HTR-8/SVneo (cell line): ENCODE measurements at places on chromosomes 7 and 10.

DNA sequence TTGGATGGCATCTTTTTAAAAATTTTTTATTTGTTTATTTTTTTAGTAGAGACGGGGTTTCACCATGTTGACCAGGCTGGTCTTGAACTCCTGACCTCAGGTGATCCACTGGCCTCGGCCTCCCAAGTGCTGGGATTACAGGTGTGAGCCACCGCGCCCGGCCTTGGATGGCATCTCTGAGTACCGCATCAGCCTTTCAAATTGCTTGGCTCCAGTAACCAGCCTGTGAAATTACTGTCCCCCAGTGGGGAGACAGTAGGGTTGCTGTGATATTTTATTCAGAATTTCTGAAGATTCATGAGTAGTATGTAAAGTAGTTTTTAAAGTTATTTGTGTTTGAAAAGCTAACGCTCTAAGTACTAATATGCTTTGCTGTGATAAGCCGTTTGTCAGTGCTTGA lies 1.2 kb downstream of the NUB1 start:
- DNase-seq = no peak

DNA sequence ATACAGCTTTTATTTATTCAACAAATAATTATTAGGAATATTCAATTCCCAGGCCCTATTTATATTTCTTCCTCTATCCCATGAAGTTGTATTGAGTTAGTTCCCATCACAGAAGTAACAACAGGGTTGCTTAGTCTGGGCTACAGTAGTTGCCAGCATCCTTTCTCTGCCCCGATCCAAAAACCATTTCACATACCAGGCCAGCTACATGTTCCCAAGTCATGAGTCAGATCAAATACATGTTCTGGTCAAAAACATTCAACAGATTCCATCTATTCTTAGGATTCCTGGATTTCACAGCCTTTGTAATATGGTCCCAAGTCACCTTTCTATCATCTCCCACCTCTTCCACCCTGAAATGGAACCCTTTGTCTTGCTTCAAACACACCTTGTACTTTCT lies 91.6 kb downstream of the RAB11FIP2 start:
- no peak for DNase-seq

DNA sequence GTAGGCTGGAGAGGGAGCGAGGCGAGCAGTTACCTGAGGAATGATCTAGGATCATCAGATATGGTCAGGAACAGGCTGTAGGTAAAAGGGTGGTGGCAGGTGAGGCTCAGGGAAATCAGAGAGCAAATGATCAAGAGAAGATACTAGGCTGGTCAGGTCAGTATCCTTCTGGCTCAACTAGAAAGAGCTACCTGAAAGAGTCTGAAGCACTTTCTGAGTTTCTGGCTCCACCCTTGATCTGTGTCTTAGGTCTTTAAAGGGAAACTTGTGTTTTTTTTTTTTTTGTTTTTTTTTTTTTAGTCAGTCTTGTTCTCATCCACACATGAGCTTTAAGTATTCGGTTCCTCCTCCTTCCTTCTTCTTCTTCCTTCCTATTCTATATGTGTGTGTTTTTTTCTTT lies 10.5 kb downstream of the ADAM22 start:
- no peak for DNase-seq

DNA sequence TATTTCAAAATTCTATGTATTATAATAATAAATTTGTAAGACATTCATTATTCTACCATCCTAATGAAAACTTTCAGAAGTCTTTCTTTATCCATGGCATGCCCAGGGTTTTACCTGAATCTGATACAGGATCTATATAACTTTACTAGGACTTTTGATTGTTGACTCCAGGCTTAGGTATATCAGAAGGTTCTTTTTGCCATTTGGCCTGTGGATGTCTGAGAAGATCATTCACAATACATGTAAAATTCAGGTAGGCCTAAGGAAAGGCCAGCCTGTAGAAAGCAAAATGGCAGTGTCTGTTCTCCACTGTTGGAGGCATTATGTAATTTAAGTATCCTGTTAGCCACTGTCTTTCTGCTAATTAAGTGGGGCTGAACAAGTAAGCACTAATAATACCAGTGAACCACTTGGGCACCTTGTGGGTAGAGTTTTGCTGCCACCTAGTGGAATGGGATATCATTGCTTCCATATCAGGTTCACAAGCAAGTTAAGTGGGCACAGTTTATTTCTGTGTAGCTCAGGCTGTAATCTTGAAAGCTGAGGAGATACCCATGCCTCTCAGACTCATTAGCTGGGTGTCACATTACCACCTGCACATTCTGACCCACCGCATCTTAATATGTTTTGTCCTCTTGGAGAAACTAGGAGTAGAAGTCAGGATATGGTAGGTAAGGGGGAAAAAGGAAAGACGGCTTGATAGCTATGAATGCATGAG lies 105.5 kb downstream of the SEPTIN7 start:
- DNase-seq = peak; percentile 42

DNA sequence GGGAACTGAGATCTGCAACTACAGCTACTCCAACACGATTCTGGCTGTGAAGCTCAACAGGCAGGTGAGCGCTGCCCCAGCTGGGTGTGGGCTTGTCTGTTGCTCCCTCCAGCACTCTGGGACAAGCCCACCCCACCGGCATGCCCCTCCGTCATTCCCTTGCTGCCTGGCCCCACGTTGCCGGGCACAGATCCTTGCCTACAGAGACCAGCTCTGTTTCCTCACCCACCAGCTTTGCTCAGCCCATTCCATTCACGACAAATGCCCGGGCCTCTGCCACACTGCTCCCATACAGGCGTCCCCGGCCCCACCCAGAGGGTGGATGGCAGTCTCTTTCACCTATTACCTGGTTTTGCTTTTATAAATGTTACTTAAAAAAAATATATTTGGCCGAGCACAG lies 24.6 kb downstream of the WIPI2 start:
- DNase-seq = no peak

DNA sequence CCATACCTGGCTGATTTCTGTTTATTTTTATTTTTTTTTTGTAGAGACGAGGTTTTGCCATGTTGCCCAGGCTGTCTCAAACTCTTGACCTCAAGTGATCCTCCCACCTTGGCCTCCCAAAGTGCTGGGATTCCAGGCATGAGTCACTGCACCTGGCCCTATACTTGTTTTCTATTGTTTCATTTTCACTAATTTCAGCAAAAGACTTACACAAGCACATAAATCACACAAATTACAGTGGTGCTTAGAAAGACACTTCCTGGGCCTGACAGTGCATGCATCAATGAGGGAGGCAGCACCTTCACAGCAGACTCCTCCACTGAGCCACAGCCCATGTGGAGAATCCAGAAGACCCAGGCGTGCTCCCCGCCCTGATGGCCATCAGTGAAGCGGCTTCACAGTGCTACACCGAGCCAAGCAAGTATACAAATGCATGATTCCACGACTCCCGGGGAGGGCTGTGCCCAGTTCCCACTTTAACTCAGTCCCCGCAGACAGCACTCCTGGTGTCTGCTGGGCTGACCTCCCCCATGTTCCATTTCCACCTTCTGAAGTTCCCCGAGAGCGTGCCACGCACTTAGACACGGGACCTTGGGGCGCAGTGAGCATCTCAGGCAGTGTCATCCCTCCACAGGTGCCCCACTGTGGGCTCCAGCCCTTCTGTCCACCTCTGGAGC lies 20.6 kb downstream of the PITRM1 start:
- DNase-seq = no peak

GRCh38 chr10:125048094-125048864 lies 106.4 kb downstream of the ZRANB1 start:
- peak; percentile 78 for DNase-seq

- no peak for DNase-seq
Measured at GRCh38 chr10:80472234-80473095, 18.4 kb downstream of the TSPAN14 start.

GRCh38 chr7:121138262-121138933 lies 149.9 kb downstream of the CPED1 start:
- DNase-seq = no peak

DNA sequence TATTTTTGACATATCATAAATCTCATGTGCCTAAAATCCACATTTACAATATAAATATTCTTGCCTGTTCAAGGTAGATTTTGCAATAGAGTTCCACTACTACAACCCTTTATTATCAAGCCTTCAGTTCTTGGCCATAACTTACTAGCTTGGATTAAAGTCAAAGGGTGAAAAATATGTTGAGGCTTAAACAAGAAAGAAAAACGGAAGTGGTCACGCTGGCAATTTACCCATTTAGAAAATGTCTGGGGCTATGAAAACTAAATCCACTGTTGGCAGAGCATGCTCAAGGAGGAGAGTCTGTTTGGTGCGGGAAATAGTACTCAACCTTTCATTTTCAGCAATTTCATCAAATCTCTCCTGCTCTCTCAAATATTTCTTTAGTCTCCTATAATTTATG lies 209.8 kb upstream of the RHOBTB1 start:
- no peak for DNase-seq

- no peak for DNase-seq
Measured at GRCh38 chr7:74000489-74001149, 27.4 kb upstream of the ELN start.

GRCh38 chr7:3399858-3400257 lies 98.8 kb downstream of the SDK1 start:
- DNase-seq = no peak

DNA sequence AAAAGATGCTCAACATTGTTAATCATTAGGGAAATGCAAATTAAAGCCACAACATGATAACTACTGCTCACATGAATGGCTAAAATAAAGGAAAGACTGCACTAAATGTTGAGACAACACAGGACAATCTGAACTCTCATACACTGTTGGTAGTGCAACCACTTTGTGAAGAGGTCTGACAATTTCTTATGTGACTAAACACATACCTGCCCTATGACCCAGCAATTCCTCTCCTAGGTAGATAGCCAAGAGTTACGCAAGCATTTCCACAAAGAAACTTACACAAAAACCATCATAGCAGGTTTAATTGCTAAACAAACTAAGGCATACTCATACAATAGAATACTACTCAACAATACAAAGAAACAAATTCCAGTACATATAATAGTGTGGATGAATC lies 41.8 kb upstream of the HERPUD2 start:
- DNase-seq = no peak

- no peak for DNase-seq
Measured at GRCh38 chr10:104331208-104331838, 6.9 kb downstream of the ITPRIP start.

- DNase-seq = peak; percentile 80
Measured at GRCh38 chr7:20352573-20353306, 22.0 kb downstream of the ITGB8 start.

- no peak for DNase-seq
Measured at GRCh38 chr7:99219185-99219767, 11.4 kb upstream of the KPNA7 start.

GRCh38 chr10:127687548-127687947 lies 49.4 kb upstream of the FOXI2 start:
- DNase-seq = no peak

DNA sequence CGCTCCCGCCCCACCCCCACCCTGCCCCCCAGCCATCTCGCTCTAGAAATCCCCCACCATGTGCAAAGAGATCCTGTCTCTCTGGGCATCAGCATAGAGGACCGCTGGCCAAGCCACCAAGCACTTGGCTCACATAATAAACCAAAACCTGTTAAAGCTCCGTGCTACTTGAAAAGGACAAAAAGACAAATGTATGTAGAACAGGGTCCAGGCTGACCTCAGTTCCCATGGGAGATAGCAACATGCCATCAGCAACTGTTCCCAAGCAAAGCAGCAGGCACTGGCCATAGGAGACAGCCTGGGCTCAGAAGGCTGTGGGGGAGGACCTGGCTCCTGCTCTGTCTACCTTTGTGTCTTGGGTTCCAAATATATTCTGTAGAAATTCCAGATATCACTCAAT lies 38.4 kb upstream of the GDF10 start:
- no peak for DNase-seq

GRCh38 chr10:103637927-103638557 lies 144.5 kb downstream of the NEURL1 start:
- no peak for DNase-seq

DNA sequence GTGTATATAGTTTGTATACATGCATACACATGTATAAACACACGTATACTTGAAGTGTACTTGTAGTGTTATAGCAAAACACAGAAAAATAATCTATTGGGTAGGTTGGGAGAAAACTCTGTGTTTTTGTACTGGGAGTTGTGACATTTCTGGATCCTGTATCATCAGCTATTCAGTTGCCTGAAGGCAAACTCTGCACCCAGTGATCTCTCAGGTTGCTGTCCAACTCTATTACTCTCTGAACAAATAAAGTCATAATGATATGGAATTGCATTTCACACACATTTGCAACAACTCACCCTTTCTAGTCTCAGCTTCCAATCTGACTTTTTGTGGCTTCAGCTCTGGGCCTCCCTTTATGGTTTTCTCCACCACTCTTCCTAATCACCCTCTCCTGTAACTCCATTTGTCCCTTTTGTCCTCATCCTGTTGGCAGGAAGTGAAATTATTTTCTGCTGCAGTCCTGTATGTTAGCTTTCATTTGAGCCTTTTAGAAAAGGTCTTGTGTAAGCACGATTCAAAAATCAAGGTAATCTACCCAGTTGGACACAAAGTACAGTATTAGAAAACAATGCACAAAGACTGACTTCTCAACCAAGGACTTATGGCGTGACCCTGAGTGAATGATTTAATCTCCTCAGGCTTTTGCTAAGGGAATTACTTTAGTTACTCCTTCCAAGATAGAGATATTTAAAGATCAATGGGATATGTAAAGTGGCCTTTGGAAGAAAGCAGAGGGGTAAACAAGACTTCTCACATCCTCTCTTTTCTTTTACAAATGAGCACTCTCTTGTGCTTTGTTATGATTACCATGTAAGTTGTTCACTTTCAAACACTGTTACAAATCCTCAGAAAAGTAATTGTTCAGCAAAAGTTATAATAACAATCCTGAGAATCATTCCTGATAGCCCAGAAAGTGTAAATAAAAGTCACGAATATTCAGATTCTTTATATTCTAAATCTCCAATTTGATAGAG lies 249.1 kb downstream of the KCND2 start:
- DNase-seq = no peak

DNA sequence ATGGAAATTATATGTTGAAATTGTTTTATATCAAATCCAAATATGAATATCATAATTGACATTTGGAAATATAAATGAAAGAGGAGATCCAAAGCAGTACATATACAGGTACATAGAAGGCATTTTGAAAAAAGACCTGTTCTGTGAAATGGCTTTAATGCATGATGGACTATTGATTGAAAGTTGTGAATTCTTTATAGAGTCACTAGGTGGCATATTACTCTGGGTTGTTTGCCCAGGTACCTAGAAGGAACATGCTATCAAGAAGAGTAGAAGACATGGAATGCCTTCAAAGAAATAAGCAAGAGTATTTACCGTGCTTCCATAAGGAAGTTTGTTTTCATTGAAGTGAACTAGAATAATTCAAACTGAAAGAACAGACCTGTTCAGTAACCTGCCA lies 160.0 kb upstream of the ANK3 start:
- DNase-seq = no peak

DNA sequence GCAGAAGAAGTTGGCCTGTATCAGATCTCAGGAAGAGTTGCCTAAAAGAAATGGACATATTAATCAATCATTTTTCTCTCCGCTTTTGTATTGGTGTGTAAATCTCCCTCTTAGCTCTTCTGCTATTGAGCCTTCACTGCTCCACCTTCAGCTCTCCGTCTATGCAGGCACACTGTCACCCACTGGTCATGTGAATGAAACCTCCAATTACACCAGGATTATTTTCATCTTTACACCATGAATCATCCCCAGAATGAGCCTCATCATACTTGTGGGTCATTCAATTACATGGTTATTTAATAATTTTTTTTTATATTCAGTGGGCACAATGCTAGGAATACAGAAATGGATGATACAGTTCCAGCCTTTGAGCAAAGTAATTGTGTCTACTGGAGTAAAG lies 92.6 kb downstream of the LRRC4 start:
- DNase-seq = peak; percentile 26

- DNase-seq = no peak
Measured at GRCh38 chr7:32928785-32929298, 28.4 kb upstream of the FKBP9 start.
